ENCODE measurements at places on chromosomes 4 and X.

DNA sequence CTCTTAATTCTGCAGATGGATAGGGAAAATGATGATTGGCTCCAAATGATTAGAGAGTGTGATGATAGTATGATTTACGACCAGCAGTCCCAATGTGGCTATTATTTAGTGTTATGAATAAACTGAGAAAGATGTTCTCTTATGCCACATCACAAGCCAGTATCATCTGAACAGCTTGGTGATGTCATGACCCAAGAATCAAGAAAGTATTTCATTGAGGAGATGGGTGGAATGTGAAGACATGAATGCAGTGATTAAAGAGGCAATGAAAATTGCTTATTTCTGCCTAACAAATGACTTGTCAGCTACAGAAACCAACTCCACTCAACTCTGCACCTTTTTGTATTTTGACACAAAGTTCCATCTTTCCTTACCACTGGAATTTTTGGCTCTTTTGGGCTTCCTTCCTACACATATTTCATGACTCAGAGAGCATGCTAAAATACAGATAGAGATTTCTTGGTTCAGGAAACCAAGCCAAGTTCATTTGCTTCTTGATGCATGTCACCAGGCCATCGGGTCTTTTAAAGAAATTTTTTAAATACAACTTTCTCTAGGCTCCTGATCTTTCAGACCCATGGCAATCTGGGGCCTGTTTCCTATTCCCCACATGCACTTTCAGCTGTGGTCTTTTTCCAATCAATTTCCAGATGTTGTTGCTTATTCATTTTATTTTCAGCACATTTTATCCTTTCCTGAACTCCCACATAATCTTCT is 174.2 kb downstream of the HHIP start:
- no peak for DNase-seq

DNA sequence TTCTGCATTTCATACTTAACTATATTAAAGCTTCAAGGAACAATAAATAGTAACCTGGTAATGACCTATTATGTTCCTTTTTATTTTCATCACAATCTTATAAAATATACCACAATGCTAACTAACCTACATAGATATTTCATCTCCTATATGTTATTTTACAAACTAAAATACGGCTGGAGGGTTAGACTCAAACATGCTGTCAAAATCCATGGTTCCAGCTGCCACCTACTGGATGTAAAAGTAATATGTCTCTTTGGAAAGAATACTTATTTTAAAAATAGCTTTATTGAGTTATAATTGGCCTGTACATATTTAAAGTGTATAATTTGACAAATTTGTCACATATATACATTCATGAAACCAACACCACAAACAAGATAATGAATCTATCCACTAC is 15.0 kb downstream of the RGN start:
- peak; percentile 24 for DNase-seq

DNA sequence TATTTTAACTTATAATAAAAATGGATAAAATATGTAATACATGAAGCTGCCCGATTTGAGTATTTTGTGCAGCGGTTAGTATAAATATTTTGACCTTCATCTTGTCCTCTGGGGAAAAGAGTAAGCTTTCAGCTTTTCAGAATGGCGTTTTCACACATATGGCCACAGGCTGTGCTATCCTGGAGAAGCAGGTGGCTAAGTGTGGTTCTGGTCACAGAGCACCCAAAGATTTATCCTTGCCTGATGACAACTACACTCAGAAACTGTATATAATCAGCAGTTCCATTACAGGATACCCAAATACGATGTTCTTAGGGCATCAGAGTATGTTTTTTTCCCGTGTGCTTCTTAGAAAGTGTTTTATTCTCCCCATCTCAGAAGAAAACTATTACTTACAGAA is 42.3 kb upstream of the ANK2 start:
- DNase-seq = no peak

- DNase-seq = no peak
These were observed 774.2 kb upstream of the LCORL start for GRCh38 chr4:18795794-18796193.

DNA sequence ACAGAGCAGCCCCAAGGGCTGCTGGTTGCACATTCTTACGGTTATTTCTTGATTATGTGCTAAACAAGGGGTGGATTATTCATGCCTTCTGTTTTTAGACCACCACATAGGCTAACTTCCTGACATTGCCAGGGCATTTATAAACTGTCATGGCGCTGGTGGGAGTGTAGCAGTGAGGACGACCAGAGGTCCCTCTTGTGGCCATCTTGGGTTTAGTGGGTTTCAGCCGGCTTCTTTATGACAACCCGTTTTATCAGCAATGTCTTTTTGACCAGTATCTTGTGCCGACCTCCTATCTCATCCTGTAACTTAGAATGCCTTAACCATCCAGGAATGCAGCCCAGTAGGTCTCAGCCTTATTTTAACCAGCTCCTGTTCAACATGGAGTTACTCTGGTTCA is 212.4 kb upstream of the GRID2 start:
- no peak for DNase-seq

DNA sequence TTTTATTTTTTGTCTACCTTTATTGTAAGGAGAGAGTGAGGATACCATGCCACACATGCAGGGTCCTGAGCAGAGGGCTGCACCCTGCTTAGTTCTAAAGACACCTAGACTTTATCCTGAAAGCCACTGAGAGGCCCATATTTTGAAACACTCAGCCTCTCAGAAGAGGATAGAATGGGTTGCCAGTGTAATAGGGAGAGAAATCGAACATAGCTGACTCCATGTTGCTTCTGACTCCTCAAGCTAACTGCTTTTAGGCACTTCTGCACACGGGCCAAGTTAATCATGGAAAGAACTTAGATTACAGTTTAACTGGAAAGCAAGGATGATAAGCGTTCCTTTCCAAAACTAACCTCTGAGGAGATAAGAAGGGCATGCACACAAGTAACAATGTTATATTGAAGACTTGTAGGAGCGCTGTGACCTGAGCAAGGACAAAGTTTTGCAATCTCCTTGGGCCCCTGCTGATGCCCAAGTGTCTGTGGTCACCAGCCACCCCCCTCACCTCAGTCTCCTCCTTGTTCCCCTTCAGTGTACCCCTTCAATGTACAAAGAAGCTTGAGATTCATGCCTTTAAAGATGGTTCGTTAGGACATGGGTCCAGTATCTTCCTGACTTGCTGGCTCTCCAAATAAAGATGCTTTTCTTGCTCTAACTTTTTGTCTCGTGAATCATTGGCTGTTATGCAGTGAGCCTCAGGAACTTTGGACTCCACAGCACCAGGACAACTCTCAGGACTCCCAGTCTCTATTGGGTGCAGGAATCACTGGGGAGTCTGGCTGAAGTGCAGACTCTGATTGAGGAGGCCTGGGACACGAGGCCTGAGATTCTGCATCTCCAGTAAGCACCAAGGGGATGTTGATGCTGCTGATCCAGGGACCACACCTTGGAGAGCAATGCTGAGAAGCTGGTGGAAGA is 25.4 kb upstream of the CD99 start:
- no peak for DNase-seq

DNA sequence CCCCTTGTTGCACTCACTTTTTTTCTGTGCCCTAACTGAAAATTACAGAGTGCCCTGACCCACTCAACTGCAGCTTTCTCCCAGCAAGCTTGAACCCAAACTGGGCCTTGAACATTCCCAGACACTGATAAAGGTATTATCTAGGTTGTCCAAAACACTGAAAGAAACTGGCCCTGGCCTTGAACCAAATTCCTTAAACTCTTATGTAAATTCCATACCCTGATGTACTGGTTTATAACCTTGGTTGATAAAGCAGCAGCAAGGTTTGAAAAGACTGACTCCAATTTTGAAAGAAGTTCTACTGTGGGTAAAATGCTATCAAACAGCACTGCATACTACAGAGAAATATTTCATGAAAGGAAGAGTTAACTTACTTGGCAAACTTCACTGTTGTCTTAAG is 125.6 kb downstream of the PHF8 start:
- no peak for DNase-seq

GRCh38 chr4:56981795-56982201 is 3.1 kb downstream of the POLR2B start:
- DNase-seq = no peak

GRCh38 chr4:53709693-53710092 is 118.4 kb upstream of the LNX1 start:
- DNase-seq = no peak

- no peak for DNase-seq
These were observed 25.2 kb upstream of the FAM241A start for GRCh38 chr4:112120021-112120420.

GRCh38 chr4:30832639-30833038 is 112.5 kb downstream of the PCDH7 start:
- no peak for DNase-seq

- DNase-seq = no peak
These were observed 658 bp downstream of the ATP6AP2 start for GRCh38 chrX:40581336-40581920.

DNA sequence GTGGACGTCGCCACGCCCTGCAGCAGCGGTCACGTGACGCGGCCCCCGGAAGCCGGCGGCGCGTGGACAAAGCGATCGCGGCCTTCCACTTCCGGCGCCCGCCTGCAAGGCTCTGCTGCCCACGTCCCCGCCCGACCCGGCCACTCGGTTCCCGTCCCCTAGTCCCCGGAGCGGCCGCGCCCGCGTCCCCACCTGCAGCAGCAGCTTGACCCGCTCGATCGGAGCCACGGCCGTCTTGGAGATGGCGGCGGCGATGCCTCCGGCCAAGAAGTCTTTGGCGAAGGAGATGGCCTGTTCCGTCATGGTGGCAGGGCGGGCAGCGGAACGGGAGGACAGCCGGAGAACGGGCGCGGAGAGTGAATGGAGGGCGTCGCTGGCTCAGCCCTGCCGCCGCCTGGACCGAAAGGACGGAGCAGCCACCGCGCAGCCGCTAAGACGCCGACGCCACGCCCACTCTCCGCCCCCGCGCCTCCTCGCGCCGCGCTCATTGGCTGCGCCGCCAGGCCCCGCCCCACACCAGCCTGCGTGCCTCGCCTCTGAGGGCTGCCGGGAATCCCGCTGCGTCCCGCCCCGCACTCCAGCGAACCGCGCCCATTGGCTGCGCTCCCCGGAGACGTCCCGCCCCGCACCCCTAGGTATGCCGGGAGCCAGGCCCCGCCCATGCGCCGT is at the start of gene SLC25A6:
Gene SLC25A6, minus strand, starts transcription at position 407 of the 669 bp plus-strand sequence. Its CDS starts 104 bp downstream, at position 303.
- DNase-seq = peak; percentile 99

- DNase-seq = no peak
These were observed 59.9 kb upstream of the AP1S2 start for GRCh38 chrX:15914486-15914885.

DNA sequence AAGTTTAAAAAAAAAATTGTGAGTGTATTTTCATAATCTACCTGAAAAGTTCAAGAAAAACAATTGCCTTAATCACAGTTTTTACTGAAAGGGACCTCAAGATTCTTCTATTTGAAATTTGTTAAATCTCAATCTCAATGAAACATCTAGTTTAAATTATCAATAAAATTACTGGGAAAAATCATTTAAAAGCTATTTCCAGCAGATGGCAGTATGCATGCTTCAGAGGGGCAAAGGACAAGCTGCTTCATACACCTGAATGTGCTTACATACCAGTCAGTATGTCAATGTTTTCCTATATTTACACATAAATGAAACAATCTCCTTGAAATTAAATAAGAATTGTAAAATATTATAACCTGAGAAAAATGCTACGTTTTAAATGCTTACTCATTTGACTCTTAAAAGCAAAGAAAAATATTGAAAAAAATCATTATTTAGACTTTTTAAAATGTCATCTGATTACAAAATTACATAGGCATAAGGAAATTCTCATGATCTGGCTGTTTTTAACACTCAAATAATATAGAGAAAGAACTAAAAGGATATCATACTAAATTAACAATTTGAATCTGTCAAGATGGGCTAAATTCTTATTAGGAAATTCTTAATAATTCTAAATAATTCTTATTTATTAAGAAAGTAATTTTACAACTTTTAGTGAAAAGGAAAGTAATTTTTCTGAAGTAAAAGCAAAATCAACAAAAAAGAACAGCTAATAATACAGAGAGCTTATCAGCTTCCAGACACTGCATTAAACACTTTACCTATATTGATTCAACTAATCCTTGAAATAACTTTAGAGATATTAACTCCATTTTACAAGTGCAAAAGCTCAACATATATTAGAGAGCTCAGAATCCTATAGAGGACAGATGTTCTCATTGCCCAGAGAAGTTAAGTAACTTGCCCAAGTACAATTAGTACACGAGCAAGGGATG is 242.1 kb downstream of the ADAMTS3 start:
- peak; percentile 35 for DNase-seq

- no peak for DNase-seq
These were observed 67.4 kb downstream of the ENPP6 start for GRCh38 chr4:184150102-184150839.

GRCh38 chr4:148795156-148795864 is 353.1 kb upstream of the NR3C2 start:
- DNase-seq = no peak

GRCh38 chrX:10656214-10656613 is 35.8 kb upstream of the MID1 start:
- no peak for DNase-seq

GRCh38 chr4:47462799-47463234 is 685 bp downstream of the COMMD8 start:
- no peak for DNase-seq

- no peak for DNase-seq
These were observed 96.0 kb downstream of the SMARCA1 start for GRCh38 chrX:129427267-129427666.

DNA sequence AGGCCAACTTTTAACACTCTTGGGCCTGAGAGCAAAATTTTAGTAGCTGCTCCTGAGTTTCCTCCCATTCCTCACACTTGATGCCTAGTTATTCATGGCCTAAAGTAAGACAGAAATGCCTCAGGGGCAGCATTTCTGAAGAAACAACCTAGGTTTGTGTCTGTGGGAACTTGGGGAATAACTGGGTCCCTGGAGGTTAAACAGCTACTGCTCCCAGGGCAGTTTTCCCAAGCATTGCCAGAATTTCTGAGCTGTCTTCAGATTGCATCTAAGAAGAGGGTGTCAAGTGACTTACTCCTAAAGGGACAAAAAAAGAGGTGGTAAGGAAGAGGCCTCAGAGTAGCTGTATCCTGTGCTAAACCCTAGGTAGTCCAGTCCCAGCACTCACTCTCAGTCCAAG is 130.8 kb upstream of the ACSL4 start:
- DNase-seq = no peak
